ENCODE measurements at places on chromosomes 3 and 15.

DNA sequence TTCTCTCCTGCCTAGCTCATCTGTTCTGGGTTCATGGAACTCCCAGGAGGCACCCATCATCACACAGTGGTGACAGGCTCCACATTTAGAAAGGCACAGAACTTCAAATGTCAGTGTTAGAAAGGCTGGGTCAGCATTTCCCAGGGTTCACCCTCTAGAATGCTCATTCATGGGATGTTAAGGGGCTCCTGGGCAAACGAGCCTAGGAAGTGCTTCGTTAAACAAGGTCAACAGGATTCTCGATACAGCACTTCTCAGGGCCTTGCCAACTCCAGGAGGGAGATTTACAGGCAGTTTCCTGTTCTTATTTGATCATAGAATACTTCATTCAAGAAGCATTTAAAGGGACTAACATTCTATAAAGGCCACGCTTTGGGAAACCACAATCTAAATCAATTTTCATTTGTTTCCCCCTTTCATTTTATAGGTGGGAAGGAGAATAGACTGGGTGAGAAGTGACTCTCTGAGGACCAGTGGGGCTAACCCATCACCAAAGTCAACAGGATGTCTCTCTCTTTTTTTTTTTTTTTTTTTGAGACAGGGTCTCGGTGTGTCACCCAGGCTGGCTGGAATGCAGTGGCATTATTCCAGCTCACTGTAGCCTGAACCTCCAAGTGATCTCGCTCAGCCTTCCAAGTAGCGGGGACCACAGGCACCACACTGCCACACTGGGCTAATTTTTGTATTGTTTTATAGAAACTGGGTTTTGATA, 14.3 kb downstream of the IGDCC4 start:
- DNase-seq, result peak; percentile 26

- no peak for DNase-seq
Measured at GRCh38 chr3:52782412-52783210, 5.2 kb downstream of the ITIH1 start.

GRCh38 chr3:117439812-117440211, 730.2 kb downstream of the TUSC7 start:
- no peak for DNase-seq

DNA sequence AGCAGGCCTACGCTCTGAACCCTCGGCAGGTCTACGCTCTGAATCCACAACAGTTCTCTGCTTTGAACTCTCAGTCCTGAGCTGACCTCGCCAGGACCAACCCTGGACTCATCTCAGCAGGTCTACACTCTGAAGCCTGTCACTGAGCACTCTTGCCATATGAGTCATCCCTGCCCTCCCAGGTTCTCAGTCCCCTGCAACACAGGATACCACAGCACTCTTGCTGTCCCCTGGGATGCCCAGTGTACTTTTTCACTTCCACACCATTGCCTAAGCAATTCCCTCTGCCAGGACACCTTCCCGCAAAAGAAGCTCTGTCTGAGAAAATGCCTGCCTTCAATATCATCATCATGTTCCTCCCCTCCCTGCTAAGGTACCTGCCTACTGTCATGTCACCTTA, 42.0 kb downstream of the NUP210 start:
- no peak for DNase-seq

DNA sequence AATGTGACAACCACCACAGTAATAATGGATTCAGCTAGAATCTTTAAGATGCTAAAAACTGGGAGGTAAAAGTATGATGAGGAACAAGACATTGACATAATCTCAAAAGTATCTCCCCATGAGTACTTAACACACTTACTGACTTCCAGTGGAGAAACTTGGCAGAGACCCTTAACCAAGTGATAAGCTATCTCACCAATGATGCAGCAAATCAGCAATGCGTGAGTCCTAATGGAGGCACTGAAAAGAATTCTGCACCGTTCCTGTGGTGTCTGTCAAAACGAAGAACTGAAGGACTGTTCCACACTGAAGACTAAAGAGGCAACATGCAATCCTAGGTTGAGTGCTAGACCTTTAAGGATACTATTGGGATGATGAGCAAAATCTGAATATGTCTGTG, 67.9 kb upstream of the OCA2 start:
- no peak for DNase-seq

- DNase-seq, result no peak
Measured at GRCh38 chr15:69652293-69652692, 199.7 kb downstream of the RPLP1 start.

DNA sequence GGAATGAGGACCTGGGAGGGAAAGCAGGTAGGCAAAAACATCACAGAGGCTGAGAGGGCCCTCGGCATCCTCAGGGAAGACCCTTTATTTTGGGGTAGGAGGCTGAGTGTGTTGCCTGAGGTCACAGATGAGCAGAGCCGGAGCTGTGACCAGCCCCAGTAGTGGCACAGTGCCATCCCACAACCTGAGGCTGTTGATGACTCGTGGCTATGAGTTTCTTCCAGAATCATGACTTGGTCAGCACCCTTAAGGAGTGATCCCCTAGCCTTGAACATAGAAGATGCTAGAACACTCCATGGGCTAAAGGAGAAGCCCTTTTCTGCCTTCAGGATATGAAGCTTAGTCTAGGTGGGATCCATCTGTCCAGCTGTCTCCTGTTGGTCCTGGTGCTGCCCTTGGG, 19.5 kb upstream of the CXCR6 start:
- DNase-seq, result no peak

- DNase-seq, result peak; percentile 84
Measured at GRCh38 chr3:55885721-55886120, 398.6 kb upstream of the WNT5A start.

- no peak for DNase-seq
Measured at GRCh38 chr15:27418726-27419125, 447.7 kb downstream of the GABRG3 start.

DNA sequence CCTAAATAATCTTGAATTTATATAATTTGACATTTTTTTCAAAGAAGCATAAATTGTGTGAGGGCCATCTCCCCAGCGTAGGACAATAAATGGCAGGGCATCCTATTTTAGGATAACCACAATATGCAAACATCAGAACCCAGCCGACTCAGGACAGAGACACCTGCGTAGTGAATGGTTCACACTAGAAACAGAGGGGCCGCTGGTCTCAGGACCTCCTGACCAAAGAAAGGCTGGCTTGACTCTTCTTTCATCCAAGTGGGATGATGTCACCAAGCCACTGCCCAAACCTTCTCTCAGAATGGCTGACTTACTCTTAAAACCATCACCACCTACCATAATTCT, 162.1 kb downstream of the FOXP1 start:
- no peak for DNase-seq

- no peak for DNase-seq
Measured at GRCh38 chr15:32705446-32705845, 12.4 kb upstream of the GREM1 start.

GRCh38 chr3:104437131-104437750, 929.5 kb upstream of the ALCAM start:
- DNase-seq, result no peak

GRCh38 chr15:70726753-70727152, 36.6 kb downstream of the UACA start:
- DNase-seq, result no peak

- DNase-seq, result peak; percentile 37
Measured at GRCh38 chr3:48187301-48187578, 977 bp downstream of the CDC25A start.
